ENCODE measurements at places on chromosomes 2 and 18.

DNA sequence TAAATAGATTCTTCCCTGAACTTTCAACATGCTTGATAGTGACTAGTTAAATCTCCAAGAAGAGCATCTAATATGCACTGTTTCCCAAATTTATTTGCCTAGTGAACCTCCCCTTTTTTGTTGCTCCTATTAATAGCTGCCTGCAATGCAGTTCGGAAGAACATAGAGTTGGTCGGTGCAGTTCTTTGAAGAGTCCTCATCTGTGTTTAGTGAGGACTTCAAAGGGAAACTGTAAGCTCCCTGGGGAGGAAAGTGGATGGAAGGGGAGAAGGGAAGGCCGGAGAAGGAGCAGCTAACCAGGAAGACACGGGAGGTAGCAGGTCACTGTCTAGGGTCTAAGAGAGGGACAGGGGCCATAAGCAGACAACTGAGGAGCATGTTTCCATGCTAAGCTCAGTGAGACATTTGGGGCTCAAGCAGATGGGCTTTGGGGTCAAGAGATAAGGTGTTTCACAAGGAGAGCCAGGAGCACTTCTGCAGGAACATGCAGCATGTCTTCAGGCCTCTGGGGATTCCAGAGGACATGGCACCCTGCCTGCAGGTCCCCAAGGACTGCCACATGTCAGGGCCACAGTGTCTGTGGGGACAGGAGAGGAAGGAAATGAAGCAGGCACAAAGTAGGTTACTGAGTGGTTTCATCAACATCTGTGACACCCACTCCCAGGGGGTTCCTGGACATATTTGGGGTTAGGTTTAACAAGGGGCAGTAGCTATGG, 48.7 kb upstream of the ANXA4 start:
- DNase-seq: no peak

GRCh38 chr2:26784570-26785234, 1.2 kb upstream of the CENPA start:
- DNase-seq: no peak

DNA sequence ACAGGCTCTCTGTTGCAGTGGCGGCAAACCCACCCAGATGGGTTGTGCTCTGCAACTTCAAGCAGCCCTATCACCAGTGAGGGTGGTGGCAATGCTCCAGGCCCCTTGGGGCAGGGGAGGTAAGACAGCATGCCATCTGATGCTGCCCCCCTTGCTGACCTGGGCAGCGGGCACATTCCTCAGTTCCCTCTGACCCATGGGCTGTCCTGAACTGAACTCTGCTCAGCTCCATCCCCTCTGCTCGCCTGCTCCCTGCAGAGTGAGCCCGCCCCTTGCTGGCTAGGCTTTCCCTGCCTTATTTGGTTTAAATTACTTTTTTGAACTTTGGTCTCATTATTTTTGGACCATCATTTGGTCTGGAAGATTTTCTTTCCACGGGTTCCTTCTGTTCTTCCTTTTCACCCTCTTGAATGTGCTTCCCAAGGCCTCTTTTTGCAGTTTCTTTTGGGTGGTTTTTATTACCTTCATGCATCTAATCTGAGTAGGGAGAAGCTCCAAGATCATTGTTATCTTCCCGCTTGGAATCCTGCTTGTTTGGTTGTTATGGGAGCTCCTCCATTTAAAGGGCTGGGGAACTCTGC, 565.4 kb downstream of the TNS1 start:
- no peak for DNase-seq

DNA sequence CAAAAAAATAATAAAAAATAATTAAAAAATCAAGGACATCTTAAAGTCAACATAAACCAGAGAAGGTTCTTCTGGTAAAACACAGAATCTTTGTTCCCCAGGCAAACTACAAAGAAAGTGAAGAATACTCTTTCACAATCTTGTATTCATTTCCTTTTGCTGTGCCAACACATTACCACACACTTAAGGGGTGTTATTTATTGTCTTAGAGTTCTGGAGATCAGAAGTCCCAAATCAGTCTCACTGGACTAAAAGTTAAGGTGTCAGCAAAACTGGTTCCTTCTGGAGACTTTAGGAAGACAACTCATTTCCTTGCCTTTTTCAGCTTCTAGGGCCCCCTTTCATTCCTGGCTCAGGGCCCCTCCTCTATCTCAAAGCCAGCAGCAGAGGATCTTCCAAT, 12.2 kb upstream of the CAB39 start:
- DNase-seq: no peak

DNA sequence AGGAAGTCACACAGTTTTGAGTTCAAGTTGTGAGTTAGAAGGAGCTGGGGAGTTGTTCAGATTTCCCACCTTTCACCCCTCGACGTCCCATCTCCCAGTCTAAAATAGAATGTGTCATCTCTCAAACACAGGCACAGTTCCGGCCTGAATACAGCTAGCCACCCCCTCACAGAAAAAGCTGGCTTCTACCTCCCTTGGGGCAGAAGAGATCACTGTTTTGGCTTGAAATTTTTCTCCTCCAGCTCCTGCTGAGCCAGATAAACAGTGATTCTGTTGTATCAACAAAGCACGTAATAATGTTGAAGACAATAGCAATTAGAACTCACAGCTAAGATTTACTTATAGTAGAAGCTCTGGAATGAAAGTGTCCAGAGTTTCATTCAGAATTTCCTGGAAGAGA, 74.7 kb downstream of the KIAA2012 start:
- DNase-seq: no peak

GRCh38 chr18:75966431-75966830, 528.6 kb downstream of the ZNF516 start:
- DNase-seq: no peak

GRCh38 chr18:79553696-79554095, 125.9 kb upstream of the CTDP1 start:
- DNase-seq: no peak

- DNase-seq: no peak
Measured at GRCh38 chr2:11977766-11978524, 231.5 kb downstream of the LPIN1 start.

DNA sequence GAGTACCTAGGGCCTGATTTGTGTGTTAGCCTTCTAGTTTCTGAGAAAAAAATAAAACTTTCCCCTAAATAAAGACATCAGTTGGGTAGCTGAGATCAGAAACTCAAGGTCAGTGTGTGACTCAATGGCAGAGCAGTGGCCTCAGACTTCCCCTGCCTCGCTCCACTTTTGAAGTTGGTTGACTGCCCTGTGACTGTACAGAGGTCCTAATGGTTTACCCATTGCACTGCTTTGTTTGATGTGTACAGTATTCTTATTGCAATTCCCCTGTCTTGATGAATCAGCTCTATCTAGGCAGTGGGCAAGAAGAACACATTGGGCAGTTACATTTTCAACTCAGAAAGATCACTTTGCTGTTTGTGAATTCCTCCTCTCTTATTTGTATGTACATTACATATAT, 315.7 kb downstream of the KCNS3 start:
- DNase-seq: no peak

DNA sequence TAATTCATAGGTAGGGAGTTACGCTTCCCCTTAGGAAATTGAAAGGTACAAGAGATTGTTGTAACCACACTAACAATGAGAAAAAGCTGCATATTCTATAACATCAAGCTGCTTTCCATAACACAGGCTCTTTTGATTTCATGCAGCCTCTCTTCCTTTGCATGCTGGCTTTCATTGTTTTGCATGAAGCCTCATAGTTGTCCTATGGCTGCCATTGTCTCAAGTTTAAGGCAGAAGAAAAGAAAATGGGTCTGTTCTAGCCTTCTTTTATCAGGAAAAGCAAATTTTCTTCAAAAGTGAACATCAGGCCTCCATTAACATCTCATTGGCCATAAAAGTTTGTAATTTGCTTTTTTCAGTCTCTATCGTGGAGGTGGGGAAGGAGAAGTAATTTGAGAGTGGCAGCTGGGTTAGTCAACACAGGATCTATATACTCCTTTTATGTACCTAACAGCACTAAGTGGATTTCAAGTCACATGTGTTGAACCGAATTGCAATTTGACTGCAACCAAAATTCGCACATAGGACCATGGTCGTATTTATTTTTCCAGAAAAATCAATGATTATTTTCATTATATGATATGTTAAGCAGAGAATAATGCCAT, 248.5 kb upstream of the RND3 start:
- no peak for DNase-seq

DNA sequence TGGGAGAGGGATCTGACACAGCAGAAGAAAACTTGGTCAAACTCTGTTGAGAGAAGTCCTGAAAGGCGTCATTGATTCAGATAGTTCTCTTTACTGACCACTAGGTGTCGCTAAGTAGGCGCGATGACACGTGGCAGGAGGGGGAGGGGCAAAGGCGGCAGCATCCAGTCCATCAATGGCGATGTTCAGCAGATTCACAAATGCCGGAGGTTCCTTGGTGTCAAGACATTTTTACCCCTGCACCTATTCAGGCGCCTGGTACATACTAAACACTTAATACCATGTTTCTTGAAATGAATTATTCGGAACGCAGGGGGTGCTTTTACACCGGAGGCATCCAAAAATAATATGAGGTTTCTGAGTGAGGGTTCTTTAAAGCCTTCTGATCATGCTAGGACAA, 3.0 kb upstream of the PLEK start:
- no peak for DNase-seq

GRCh38 chr2:41610501-41611190, 437.2 kb upstream of the PKDCC start:
- no peak for DNase-seq

- DNase-seq: no peak
Measured at GRCh38 chr2:84458551-84459017, 496 bp downstream of the SUCLG1 start.

DNA sequence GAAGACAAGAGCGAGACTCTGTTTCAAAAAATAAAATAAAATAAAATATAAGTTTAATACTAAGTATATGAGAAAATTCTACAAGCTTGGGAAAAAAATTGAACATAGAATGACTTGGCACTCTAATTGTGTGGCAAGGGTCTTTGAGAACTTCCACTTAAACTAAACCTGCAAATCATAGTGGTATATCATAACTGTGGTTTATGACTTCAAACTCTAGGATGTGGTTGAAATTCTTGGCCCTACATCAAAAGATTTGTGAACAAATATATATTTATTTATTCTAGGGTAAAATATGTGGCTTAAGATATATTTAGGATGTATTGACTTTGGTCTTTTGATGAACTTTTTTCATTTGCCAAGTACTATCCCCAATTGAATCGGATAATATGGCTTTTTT, 3.1 kb upstream of the FAM171B start:
- DNase-seq: no peak

GRCh38 chr18:23793051-23793450, 103.8 kb downstream of the LAMA3 start:
- DNase-seq: no peak

DNA sequence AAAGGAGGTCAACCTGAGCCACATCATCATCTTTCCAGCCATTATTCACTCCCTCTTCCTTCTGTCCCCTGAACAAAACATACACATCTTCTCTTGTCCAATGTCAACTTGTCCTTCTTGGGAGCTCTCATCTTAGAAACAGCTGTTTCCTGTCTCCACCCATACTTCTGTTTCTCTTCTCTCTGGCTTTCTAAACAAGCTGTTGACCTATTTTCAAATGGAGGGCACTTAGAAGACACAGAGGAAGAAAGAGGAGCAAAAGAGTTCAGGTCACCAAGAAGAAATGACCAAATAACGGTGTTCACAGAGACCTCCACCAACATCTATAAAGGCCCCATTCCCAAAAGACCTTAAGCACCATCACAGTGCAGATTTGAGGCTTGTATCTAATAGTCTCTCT, 355.9 kb upstream of the HNRNPA3 start:
- no peak for DNase-seq

DNA sequence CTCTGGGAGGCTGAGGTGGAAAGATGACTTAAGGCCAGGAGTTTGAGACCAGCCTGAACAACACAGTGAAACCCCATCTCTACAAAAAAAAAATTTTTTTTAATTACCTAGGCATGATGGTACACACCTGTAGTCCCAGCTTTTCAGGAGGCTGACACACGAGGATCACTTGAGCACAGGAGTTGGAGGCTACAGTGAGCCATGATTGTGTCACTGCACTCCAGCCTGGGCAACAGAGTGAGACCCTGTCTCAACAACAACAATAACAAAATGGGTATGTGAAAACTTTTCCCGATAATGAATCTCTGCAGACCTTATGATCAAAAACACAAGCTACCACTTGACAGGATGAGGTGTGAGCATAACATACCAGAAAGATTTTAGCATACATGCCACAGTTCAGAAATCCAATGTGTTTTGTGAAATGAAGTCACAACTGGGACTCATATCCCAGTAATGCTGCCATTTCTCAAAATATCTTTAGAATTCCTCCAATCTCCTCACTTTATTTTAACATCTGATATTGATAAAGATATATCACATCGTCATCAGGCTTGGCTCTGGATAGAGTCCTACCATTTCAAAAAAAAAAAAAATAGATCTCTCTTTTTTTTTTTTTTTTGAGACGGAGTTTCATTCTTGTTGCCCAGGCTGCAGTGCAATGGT, 74.0 kb upstream of the PELI1 start:
- DNase-seq: no peak

- DNase-seq: no peak
Measured at GRCh38 chr2:198660501-198660900, 797.2 kb downstream of the SATB2 start.

DNA sequence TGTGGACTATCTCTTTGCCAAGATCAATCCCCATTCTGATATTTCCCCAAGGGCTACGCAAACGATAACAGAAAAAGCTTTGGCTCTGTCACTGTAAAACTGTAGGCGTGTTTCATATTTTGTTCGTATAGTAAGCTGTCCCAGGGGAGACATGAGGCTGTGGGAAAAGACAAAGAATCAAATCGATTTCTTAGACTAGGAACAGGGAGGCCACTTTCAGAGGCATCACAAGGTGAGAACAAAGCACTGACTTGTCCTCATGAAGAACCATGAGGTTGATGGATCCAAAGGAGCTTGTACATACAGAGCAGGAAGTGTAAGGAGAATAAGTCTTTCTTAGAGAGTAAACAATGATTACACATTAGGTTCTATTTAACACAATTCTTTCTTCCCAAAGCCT, 255.7 kb downstream of the HNMT start:
- DNase-seq: no peak

DNA sequence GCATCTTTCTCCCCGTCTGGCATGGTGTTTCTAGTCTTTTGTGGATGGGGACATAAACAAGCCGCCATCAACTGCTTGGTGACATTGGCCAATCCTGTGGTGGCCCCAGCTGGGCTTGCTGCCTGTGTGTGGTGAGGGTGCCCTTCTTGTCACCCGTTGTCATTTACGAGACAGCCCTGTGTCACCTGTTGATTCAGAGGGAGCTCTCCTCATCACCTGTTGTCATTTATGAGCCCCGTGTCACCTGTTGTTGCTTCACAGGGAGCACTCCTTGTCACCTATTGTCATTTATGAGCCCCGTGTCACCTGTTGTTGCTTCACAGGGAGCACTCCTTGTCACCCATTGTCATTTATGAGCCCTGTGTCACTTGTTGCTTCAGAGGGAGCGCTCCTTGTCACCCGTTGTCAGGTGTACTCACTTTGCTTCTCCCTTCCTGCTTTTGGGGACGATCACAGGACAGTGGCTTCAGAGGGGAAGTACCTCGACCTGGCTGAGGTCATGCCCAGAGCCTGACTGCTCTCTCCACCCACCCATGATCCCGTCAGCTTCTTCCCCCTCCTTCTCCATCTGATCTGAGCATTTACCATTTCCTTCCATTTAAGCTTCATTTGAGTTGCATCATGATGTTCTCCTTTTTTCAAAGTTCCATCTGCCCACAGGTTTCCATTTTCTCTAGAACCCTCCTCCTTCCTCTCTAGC, 29.1 kb downstream of the HPCAL1 start:
- DNase-seq: no peak

All from right renal cortex interstitium (tissue), 3 donors.